Purkinje cell (primary cell): ENCODE measurements at places on chromosomes 3 and 15. TPM values are rescaled to one million over a fixed set of nuclear protein-coding genes. Genes with fewer than 3 reads are reported as not detected.

The IRAK2 gene
- polyA plus RNA-seq = 0.20 and 0.55 TPM in 2 replicates

The SH2D7 gene
- not detected in 2 replicates for polyA plus RNA-seq

The TLR9 gene
- not detected in 2 replicates for polyA plus RNA-seq

The ASB14 gene
- polyA plus RNA-seq = 0.13 and 1.8 TPM in 2 replicates

The CYP1A1 gene
- not detected in 2 replicates for polyA plus RNA-seq

The MYLK gene
- polyA plus RNA-seq = 5.7 and 7.8 TPM in 2 replicates

The SNTN gene
- 3.5 TPM in 1 of 2 replicates, not detected in the other for polyA plus RNA-seq

The INSYN1 gene
- polyA plus RNA-seq = 1.6 and 3.0 TPM in 2 replicates

The ACAN gene
- polyA plus RNA-seq = not detected in 2 replicates

The CCR1 gene
- polyA plus RNA-seq = not detected in 2 replicates
